Sciatic nerve (tissue), 2 donors: ENCODE measurements at places on chromosomes 13 and 19. TPM values are rescaled to one million over a fixed set of nuclear protein-coding genes. Genes with fewer than 3 reads are reported as not detected.

GRCh38 chr19:16156904-16157303 is 13.4 kb downstream of the HSH2D start:
- no peak for DNase-seq

GRCh38 chr19:7506385-7507328 is 9.2 kb upstream of the ZNF358 start:
- peak; percentile 91 for DNase-seq

OR10H1 gene
- total RNA-seq = not detected

PPP1R13L gene
- total RNA-seq = 20.7 TPM

KRTDAP gene
- not detected for total RNA-seq

- DNase-seq = no peak
Observed at GRCh38 chr19:19475849-19476828, 39.2 kb downstream of the TSSK6 start.
